ENCODE measurements at places on chromosomes 12 and 14.

DNA sequence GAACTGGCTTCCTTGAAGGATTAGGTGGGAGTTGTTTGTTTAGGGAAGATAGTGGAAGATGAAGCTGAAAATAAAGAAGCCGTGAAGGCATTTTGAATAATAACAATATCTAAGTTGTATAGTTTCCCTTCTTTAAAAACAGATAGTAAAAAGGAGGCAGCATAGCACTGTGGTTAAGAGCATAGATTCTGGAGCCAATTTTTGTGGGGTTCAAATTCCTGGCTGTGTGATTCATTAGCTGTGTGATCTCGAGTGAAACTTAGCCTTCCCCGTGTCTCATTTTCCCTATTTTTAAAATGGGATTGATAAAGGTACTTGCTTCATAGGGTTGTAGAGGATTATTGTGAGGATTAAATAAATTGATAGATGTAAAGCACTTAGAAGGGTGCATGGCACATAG lies 104.5 kb downstream of the MYRFL start:
- no peak for DNase-seq

GRCh38 chr14:89851106-89851505 lies 103.4 kb downstream of the EFCAB11 start:
- peak; percentile 73 for DNase-seq

DNA sequence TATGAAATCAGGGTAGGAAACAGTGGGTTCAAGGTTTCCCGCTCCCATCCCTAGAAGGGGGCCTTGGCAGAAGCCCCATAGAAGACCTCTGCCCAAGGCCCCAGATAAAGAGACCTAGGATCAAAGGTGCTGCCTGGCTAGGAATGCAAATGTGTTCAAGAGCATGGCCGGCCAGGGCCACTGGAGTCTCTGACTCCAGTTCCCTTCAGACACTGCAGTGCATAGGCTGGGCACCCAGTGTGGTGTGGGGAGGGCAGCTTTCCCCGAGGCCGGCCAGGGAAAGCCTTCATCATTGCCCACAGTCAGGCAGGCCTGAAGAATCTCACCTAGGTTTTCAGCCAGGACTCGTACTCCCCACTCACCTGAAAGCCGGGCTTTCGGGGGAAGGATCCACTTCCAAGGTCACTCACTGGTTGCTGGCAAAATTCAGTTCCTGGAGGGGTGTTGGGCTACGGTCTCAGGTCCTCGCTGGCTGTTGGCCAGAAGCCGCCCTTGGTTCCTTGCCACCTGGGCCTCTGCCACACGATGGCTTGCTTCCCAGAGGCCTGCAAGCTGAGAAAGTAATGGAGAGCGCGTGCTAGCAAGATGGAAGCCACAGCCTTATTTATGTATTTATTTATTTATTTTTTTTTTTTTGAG lies 9.7 kb upstream of the PEBP1 start:
- no peak for DNase-seq

DNA sequence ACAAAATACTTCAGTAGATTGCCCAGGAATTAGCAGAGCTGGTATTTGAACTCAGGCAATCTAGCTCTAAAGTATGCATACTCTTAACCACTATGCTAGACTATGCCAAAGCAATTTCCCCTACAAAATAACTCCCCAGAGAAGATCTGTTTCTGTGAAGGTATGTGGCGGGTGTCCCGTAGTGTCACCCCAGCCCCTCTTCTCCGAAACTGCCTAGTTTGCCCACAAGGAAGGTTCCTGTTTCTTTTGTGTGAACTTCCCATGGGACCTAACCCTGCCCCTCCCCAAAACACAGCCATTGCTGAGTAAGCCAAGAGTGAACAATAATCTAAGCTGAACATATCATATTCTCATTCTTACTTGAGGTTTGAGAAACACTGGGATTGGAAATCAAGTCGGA lies 15.5 kb upstream of the RAP1B start:
- DNase-seq, result no peak

GRCh38 chr12:96239711-96240635 lies 45.8 kb downstream of the ELK3 start:
- peak; percentile 57 for DNase-seq

GRCh38 chr12:19131025-19131444 lies 1.5 kb downstream of the PLEKHA5 start:
- peak; percentile 38 for DNase-seq

DNA sequence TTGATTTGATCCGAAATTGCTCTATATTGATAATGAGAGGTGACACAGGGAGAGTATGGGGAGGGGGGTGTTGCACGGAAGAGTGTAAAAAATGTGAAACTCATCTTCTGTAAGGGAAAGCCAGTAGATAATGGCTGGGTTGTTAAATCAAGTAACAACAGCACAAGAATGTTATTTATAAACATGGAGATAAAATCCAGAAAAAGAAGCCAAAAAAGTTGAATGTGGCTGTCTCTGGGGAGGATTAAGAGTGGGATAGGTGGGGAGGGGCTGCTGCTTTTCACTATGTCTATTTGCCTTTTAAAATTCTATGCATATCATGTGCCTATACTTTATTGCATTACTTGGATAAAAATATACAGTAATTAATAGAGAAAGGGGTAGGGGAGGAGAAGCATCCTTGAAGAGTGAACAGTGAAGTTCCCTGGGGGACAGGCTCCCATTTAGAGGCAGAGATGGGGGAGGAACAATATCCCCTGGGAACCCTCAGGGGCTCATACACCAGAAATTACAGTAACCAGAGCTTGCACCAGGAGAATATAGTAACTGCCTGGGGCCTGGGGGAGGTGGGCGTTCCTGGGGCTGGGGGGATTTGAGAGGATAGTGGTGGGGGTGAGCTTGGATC lies 39.2 kb upstream of the ANKRD9 start:
- DNase-seq, result no peak

GRCh38 chr14:46306267-46306666 lies 345.3 kb downstream of the RPL10L start:
- no peak for DNase-seq

DNA sequence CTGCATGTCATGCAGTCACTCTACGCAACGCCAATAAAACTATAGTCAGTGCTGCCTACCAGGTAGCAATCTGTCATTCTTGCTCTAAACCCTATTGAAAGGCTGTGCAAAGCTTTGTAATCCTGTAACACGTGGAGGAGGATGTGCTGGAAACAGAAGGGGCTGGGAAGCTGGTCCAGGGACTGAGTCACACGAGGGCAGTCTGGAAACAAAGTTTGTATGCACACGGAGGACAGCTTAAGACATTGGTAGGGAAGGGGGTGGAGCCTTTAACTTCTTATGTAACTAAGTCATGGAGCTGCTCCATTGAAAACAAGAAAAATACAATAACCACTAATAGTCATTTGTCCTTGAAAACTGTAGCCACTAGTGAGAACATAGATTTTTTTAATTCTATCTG lies 128.0 kb downstream of the BCAT1 start:
- DNase-seq, result no peak

DNA sequence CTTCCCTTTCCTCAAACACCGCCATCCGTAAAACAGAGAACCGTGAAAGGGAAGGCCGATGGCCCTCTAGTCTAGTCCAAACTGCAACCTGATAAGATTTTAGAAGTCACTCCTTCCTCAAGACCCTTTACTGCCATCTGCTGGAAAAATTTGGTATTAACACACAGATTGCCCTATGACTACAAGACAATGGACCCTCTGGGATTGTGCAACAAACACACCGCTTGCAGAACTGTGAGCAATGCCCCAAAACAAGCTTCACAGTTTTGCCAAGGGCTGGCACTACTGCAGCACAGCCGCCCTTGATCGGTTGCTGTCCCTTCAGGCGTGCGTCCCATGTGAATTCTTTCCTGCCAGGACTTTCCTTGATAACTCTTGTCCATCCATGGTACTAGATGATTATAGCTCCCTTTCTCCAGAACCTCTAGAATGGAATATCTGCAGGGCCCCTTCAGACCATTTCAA lies 23.1 kb downstream of the LLPH start:
- peak; percentile 52 for DNase-seq

GRCh38 chr12:32920506-32921085 lies 24.0 kb upstream of the PKP2 start:
- DNase-seq, result no peak

DNA sequence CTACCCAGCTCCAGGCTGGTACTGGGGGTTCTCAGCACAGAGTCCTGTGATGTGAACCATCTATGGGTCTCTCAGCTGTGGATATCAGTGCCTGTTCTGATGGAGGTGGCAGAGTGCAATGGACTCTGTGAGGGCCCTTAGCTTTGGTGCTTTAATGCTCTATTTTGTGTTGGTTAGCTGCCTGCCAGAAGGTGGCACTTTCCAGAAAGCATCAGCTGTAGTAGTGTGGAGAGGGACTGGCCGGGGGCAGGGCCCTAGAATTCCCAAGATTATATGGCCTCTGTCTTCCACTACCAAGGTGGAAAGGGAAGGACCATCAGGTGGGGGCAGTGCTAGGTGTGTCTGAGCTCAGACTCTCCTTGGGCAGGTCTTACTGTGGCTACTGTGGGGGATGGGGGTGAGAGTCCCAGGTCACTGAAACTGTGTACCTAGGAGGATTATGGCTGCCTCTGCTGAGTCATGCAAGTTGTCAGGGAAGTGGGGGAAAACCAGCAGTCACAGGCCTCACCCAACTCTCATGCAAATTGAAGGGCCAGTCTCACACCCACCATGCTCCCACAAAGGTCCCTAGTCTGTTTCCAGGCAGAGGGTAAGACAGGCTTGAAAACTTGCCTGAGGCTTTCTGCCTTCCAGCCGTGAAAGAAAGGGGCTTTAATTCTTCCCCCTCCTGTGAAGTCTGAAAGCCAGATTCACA lies 878.1 kb downstream of the C12orf50 start:
- DNase-seq, result no peak

DNA sequence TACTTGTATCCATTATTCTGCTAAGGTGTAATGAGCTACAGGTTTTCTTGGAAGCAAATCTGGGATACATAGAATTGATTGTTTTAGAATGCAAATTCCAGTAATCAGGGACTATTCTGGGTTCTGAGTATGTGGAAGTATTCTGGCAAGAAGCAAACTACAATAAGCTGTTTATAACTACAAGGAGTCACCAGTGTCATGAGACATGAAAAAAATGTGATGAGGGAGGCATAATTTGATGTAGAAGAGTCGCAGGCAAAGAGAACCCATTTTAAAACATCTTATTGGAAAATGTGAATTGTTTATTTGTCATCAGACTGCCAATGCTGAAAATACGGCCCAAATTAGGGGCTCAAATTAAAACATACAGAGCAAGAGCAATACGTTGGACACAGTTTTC lies 321.8 kb upstream of the E2F7 start:
- DNase-seq, result no peak
